Stimulated activated CD4-positive, alpha-beta T cell treated with anti-CD3 and anti-CD28 coated beads, Interleukin-4, amount 100 ng/mL, for 24 hours (primary cell): ENCODE measurements at places on chromosomes 7 and 10.

- DNase-seq: no peak
These were observed 452.7 kb downstream of the DPP6 start for GRCh38 chr7:154504918-154505317.

- no peak for DNase-seq
These were observed 139.6 kb downstream of the CDH23 start for GRCh38 chr10:71536332-71536731.

- no peak for DNase-seq
These were observed 104.1 kb upstream of the KCNMA1 start for GRCh38 chr10:77741746-77742145.

DNA sequence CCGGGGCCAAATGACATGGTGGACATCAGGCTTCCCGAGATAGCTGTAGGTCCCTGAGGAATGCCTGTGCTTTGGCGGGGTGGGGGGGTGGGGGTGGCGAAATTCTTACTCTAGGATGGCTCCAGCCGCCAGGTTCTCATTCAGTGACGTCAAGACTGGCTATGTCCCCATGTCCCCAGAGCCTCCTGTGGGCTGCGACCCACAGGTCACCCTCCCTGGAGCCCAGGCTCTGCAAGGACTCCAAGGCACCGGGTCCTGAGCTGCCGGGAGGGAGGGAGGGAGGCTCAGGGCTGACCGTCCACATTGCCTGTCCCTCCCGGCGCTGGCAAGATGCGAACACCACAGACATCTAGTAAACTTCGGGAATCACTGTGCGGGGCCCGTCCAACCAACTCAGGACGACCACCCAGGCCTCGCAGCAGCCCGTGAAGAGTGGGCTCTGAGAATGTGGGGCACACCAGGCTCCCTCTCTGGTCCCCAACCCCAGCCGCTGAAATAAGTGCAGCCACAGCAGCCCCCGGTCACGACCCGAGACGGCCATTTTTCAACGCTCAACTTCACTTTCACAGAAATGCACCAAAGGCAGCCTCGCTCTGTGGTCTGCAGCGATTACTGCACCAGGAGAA is 12.6 kb downstream of the GPR146 start:
- DNase-seq: no peak

- no peak for DNase-seq
These were observed 145.5 kb upstream of the PDE1C start for GRCh38 chr7:32215697-32216096.

DNA sequence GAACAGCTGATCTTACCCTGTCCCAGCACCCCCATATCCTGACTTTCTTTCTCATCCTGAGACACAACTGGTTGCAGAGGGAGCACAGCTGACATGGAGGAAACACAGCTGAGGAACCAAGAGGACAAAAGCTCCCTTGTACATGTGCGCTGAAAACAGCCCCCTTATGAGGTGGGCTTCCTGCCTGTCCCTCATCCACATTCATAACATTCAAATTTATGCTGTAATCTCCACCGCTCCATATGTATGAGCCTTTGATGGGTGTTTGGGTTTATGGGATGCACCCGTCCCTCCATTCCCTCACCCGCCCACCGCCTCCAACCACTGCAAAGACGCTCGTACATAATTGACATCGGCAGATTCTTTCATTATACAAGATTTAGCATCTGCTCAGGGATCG is 49.6 kb upstream of the BTRC start:
- no peak for DNase-seq

DNA sequence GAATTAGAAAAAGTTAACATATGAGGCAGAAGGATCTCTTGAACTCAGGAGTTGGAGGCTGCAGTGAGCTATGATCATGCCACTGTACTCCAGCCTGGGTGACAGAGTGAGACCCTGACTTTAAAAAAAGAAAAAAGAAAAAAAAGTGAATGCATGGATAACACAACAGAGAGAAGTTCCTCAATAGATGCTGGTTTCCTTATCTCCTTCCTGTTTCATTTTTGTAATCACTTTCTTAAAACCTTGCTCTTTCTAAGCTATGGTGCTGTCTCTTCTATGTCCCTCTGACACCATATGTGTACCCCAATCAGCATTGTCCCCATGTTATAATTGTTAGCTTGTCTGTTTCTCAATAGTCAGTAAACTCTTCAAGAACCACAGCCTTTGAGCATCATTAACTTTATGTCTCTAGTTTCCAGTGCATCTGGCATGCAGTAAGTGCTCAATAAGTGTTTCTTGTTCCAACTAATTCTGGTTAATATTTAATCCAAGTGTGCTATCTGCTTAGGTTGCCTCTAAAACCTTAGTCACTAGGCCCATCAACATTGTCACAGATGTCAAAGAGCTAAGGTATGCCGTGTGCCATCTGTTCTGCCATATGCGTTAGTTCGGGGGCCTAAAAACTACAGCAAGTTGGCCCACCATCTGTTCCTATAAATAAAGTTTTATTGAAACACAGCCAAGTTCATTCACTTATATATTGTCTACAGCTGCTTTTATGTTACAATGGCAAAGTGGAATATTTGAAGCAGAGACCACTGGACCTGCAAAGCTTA is 36.2 kb downstream of the MPP7 start:
- no peak for DNase-seq

GRCh38 chr7:45696476-45696875 is 122.3 kb downstream of the ADCY1 start:
- no peak for DNase-seq

DNA sequence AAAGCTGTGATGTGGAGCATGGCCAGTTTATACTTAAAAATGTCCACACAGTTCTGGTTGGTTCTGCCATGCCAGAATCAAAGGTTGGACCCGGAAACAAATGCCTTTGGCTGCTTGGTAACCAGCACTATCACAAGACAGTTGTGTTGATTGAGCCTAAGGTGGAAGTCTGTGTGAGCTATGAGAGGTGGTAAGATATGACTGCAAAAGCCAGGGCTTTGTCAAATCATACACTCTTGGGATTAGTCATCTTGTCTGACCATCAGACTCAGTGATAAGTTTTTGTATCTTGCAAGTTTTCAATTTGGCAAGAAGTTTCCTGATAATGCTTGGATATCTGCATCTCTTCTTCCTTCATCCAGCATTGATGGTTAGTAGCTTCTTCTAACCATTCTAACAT is 35.5 kb downstream of the GPR141 start:
- no peak for DNase-seq

DNA sequence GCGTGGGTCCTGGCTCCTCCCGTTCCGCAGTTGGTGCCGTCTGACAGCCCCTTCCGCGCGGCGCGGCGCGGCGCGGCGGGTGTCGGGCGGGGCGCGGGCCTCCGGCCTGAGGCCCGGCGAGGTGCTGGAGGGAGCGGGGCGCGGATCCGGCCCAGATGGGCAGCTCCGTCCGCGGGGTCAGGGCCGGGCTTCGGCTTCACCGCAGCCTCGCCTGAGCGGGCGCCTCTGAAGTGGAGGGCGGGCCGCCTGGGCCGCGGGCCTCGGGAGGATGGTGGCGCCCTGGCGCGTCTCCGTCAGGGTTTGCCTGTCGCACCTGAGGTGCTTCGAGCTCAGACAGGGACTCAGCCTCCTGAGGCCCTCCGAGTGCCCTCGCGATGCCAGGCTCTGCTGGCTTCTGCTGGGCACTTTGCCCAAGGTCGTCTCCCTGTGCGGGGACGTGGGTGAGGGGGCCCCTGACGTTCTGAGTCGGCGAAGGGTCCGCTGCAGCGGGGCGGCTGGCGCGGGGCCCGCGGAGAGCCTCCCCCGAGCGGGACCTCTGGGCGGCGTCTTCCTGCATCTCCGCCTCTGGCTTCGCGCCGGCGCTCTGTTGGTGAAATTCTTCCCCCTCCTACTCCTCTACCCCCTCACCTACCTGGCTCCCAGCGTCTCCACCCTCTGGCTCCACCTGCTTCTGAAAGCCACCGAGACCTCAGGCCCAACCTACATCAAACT is 473 bp downstream of the ADCK2 start:
- DNase-seq: peak; percentile 53

- no peak for DNase-seq
These were observed 1325.0 kb downstream of the XPNPEP1 start for GRCh38 chr10:108598320-108598695.

- DNase-seq: peak; percentile 4
These were observed 50.2 kb upstream of the PODXL start for GRCh38 chr7:131606346-131607290.

DNA sequence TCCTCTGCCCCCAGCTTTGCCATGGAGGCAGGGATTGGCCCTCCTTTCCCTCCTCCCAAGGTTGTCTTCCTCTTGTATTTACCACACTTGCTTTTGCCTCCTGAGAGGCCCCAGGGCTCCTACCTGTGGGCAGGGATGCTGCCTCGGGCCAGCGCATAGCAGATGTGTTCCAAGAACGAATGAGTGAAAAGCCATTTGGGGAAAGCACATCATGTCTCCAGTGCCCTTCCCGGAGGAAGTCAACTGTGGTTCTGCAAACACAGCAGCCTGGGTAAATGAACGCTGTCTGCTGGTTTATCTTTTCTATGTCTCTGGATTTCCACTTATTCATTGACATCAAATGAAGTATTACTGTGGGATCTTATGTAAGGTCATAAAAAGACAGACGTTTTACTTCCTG is 161.7 kb downstream of the FANK1 start:
- DNase-seq: no peak

DNA sequence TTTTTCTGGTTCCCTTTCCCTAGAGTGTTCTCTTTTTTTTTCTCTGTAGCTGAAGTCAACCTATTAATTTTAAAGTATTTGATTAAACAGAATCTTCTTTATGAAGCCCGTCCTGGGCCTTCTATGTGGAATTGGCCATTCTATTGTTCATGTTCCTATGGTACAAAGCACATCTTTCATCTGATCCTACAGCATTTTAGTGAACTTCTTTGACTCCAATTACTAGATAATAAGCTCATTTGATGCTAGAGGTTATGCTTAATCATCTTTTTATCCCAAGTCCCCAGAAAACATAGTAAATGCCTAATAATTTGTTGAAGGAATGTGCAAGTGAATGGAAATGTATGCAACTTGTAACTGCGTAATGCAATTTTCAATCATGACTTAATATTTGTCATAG is 472.0 kb upstream of the KLF6 start:
- no peak for DNase-seq
